ENCODE measurements at places on chromosomes 12 and 14.

- no peak for DNase-seq
Measured at GRCh38 chr12:117890137-117890536, 78.7 kb downstream of the KSR2 start.

GRCh38 chr12:15268309-15268708, 47.1 kb upstream of the RERG start:
- DNase-seq, result no peak

- DNase-seq, result peak; percentile 100
Measured at GRCh38 chr14:73662487-73662943, 17.7 kb downstream of the DNAL1 start.

GRCh38 chr12:131783915-131784541, 44.2 kb upstream of the MMP17 start:
- peak; percentile 89 for DNase-seq

DNA sequence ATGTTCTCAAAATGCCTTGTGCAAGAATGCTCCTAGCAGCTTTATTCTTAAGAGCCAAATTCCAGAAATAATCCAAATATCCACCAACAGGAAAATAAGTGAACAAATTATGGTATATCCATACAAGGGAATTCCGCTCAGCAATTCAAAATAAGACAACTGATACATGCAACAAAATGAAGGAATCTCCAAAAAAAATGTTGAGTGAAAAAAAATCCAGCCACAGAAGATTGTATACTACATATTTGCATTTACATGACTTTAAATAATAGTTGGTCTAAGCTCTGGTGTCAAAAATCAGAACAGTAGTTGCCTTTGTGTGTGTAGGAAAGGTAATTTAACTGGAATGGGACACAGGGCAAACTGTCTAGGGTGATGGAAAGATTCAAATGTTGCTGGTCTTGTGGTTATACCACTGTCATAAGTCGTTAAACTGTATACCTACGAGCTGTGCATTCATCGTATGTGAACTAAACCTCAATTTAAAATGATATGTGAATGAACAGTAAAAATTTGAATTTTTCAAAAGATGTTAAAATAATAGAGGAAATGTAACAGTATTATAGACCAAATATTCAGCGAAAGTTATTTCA, 3.2 kb downstream of the CD69 start:
- no peak for DNase-seq

- DNase-seq, result peak; percentile 78
Measured at GRCh38 chr12:92208613-92209121, 63.0 kb upstream of the BTG1 start.

- no peak for DNase-seq
Measured at GRCh38 chr14:86521031-86521730, 991.2 kb downstream of the FLRT2 start.

GRCh38 chr14:51382506-51382905, 142.5 kb downstream of the TMX1 start:
- DNase-seq, result peak; percentile 23

DNA sequence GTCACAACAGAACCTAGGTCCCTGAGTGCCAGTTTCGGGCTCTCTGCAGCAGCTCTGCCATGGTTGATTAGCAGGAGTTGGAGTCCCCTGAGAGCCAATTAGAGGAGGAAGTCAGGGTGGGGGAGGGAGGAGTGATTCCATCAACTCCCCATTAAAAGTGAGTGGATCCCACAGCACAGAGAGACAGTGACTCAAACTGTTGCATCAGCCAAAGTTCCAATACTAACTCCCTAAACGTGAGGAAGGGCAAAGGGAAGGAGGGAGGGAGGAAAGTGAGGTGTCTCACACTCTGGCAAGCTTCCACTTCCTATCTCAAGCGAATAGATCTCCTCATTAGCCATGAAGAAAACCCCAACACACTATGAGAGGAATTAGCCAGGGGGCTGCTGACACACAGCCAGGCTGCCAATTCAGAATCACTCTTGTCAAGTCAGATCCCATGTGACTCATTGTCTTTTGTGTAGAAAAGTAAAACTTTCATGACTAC, 23.6 kb downstream of the OR11H4 start:
- DNase-seq, result peak; percentile 66

GRCh38 chr12:53462935-53463334, 11.0 kb downstream of the PCBP2 start:
- DNase-seq, result no peak

DNA sequence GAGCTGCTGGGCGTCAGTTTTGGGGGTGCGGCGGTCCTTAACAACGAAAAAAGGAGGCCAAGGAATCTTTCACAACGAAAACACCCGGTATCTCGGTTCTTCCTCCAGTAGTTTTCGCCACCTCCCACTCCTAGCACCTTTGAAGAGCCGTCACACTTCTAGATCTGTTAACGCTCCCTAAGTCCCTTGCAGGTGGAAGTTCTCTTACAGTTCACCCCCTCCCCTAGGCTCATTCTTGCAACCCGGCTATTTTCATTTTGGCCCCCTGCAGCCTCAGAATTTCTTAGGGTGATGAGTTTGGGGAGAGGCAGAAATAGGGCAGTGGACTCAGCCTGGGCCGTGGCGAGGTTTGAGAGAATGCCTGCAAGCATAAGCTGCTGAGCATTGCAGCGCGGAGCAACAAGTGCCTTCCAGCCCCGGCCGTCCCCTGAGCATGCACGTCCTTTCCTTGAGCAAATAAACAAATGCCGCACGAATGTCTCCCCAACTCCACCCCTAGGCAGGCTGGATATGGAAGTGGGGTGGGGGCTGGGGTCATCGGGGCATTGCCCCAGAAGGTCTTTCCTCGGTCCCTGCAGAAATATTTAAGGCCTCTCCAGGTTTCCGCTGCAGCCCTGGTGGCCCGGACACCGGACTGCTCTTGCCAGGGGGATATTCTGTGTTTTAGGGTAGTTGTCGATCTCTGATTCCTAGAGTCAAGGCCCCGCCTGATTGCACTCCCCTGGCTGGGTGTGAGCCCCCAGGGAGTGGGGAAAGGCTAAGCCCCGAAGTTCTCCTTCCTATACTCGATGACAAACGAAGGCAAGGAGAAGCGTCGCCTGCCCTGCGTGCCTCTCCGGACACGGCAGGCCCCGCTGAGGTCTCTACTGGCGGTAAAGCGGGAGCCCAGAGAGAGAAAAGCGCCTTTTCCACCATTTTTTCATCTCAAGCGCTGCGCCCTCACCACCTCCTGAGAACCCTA, 1.6 kb downstream of the RFX4 start:
- DNase-seq, result no peak

DNA sequence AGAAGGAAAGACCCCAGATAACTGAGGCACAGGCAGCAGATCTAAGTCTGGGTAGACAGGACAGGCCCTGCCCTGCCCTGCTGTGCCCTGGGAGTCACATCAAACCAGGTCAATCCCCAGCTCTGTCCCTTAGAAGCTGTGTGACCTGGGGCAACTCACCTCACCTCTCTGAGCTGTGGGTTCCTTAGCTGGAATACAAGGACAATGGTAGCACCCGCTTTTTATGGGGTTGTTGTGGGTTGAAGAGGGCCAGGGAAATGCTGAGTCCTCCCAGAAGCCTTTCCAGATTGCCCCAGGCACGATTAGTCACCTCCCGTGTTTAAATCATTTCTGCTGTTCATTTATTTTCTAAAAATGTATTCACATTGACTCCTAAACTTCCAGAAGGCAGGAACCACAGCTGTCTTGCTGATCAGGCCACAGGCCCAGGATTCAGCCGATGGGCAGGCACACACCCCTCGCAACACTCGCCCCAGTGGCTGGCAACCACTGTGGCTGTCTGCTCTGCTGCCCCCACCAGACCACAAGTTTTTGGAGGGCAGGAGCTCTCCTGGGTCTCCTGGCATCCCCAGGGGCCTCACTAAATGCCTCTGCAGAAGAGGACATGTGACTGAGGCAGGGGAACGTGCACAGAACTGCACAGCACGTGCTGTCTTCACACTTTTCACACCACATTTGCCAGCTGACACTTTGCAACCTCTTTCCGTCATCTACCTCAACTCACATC, 3.0 kb downstream of the SELPLG start:
- peak; percentile 79 for DNase-seq

- DNase-seq, result no peak
Measured at GRCh38 chr12:28591831-28592230, 401.6 kb downstream of the CCDC91 start.

DNA sequence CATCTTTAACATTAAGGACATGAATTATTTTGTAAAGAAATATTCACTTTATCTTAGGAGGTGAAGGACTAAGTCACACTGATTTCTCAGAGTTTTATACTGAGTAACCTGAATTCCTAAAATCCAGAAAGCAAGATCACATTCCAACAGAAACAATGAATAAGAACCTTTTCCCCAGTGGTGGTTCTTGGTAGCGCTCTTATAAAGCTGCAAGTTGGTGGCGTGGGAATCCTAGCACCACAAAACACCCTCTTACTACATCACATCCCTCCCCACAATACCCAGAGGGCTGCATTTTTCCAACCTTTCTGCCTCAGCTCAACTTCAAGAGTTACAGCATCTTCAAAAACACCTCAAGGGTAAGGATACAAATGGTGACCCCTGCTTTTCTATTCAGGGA, 44.0 kb upstream of the SMUG1 start:
- DNase-seq, result no peak

- peak; percentile 33 for DNase-seq
Measured at GRCh38 chr12:51592034-51592705, 1.1 kb downstream of the SCN8A start.

DNA sequence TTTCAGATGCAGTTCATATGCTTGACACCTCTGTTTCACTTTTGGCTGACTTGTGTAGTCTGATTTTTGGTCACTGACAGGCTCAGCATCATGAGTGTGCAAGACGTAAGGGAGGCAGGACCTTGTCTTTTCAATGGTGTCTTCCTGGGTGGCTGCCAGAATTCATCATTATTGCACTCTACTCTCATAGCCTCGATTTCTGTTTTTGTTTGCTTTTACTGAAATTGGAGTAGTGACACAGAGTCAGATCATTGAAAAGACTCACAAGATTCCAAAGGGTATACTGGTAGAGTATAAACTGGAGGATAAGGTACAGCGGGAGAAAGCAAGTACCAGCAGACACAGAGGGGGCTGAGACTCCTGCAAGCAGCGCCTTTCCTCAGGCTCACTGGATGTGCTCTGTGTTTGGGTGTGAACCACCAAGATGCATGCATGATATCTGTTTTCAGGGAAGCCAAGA, 126.3 kb upstream of the FGD4 start:
- DNase-seq, result no peak

- no peak for DNase-seq
Measured at GRCh38 chr12:79453820-79454219, 236.9 kb downstream of the PAWR start.

GRCh38 chr12:20127413-20127812, 240.9 kb upstream of the PDE3A start:
- DNase-seq, result no peak

DNA sequence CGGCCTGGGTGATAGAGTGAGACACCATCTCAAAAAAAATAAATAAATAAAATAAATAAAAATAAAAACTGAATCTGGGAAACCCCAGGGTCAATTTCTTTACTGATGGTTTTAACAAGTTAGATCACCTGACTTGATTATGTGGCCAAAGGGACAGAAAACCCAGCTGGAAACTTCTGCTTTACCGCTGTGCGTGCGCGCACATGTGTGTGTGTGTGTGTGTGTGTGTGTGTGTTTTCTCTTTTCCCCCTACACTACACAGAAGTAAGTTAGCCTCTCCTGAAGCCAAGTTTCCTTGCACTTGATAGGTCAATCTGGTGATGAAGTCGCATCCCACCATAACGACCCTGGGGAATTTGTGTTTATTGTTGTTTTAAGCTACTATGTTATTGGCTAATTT, 105.3 kb upstream of the AMN1 start:
- no peak for DNase-seq

DNA sequence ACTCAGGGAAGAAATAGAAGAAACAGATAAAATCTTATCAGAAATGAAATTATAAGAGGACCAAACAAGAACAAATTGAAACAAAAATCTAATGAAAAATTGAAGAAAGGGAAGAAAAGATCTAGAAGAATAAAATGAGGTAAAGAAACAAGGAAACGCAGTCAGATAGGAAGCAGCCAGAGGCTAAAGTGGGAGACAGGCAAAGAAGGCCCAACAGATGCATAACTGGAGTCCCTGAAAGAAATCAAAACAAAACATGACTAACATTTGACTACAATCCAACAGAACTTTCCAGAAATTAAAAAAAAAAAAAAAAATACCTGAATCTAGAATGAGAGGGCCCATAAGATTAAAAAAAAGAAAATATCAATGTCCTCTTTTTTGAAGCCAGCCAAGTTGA, 65.6 kb downstream of the AMN start:
- peak; percentile 9 for DNase-seq

GRCh38 chr14:29668201-29668600, 259.4 kb downstream of the PRKD1 start:
- peak; percentile 0 for DNase-seq

GRCh38 chr14:100376751-100377171, 53.6 kb downstream of the SLC25A47 start:
- no peak for DNase-seq

- DNase-seq, result no peak
Measured at GRCh38 chr12:39771456-39771855, 151.9 kb upstream of the ABCD2 start.

- DNase-seq, result no peak
Measured at GRCh38 chr14:29463727-29464395, 463.8 kb downstream of the PRKD1 start.

GRCh38 chr14:105830171-105830570, 303.8 kb downstream of the TMEM121 start:
- DNase-seq, result no peak

GRCh38 chr12:76883151-76883550, 4.3 kb upstream of the CSRP2 start:
- peak; percentile 16 for DNase-seq

- DNase-seq, result no peak
Measured at GRCh38 chr12:92036771-92037453, 108.7 kb downstream of the BTG1 start.

GRCh38 chr12:12823811-12824210, 10.7 kb downstream of the DDX47 start:
- DNase-seq, result peak; percentile 61

DNA sequence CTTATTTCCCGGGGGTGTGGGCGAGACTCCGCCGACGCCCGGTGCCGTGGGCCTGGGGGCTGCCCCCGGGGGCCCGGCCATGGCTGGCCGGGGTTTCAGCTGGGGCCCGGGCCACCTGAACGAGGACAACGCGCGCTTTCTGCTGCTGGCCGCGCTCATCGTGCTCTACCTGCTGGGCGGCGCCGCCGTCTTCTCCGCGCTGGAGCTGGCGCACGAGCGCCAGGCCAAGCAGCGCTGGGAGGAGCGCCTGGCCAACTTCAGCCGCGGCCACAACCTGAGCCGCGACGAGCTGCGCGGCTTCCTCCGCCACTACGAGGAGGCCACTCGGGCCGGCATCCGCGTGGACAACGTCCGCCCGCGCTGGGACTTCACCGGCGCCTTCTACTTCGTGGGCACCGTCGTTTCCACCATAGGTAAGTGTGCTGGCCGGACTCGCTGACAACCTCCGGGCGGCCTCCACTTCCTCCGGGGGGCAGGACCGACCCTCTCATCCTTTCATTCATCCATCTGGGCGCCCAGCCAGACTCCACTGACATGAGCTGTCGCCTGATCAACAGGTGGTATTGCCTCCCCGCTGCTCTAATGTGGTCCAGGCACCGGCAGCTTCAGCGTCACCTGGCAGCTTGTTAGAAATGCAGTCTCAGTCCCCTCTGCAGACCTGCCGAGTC, 467 bp downstream of the KCNK13 start:
- no peak for DNase-seq

- no peak for DNase-seq
Measured at GRCh38 chr14:38910092-38910491, 192.9 kb downstream of the SEC23A start.

- no peak for DNase-seq
Measured at GRCh38 chr14:37587131-37587803, 7.8 kb downstream of the FOXA1 start.

GRCh38 chr14:75258079-75258802, 20.4 kb upstream of the FOS start:
- no peak for DNase-seq

GRCh38 chr14:63228217-63228616, 24.0 kb downstream of the RHOJ start:
- no peak for DNase-seq
